CD4-positive, alpha-beta T cell treated with Interferon gamma for 1 hour (primary cell): ENCODE measurements at places on chromosomes 4 and X.
A peak's percentile ranks its signal among the peaks of the same experiment; 100 is the strongest.

DNA sequence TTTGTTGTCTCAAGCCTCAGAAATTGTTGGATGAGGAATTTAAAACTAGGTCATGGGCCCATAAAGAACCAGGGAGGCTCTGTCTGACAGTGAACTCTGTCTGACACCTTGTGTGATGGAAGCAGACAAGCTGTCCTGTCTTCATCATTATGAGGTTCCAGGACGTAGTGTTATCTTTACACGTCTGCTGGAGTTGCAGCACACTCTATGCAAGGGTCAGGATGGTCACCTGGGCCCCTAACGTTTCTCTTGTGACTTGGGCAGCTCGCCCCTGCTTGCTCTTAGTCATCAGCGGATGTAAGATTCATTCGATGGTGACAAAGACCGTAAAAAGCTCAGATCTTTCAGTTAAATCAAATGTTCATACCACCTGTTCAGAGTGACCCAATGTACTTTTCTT, 92.0 kb upstream of the ADGRG2 start:
- no peak for DNase-seq

DNA sequence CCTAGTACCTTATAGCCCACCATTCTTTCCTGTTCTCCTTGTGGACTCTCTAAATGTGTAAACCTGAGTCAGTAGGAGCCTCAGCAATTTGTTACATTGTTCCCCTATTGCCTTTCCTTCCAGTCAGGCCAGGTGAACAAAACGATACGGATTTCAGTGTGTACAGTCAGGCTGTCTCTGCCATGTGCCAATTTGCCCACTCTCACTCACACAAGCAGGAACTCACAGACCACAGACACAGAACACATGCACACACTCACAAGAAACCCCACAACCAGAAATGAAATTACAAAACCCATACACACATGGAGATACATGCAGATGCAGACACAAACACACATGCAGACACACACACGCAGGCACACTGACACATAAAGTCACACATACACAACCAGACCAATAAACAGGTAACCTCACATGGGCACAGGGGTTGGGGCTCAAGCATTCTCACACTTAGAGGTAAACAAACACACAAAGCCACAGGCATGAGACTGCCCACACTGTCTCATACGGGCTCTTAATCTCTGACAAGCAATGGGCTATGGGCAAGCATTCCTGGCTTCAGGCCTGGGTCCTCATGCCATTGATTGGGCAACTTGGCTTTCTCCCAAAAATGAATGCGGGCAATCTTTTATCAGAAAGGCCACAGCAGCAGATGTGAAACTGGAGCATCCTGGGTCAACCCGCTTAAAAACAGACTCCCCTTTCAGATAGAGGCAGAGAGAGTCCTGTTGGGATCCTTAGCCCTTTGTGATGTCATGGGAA, 68.7 kb downstream of the NBDY start:
- DNase-seq = no peak

- DNase-seq = no peak
Observed at GRCh38 chr4:160142579-160142978, 1039.7 kb downstream of the RAPGEF2 start.

GRCh38 chr4:61520166-61520565, 320.0 kb downstream of the ADGRL3 start:
- no peak for DNase-seq

GRCh38 chr4:4772534-4772933, 86.9 kb upstream of the MSX1 start:
- DNase-seq = no peak

- no peak for DNase-seq
Observed at GRCh38 chr4:130187587-130187986, 1091.6 kb downstream of the C4orf33 start.

- no peak for DNase-seq
Observed at GRCh38 chr4:139163806-139164206, 13.2 kb downstream of the ELF2 start.

GRCh38 chrX:38654302-38654701, 93.0 kb downstream of the TSPAN7 start:
- DNase-seq = no peak

DNA sequence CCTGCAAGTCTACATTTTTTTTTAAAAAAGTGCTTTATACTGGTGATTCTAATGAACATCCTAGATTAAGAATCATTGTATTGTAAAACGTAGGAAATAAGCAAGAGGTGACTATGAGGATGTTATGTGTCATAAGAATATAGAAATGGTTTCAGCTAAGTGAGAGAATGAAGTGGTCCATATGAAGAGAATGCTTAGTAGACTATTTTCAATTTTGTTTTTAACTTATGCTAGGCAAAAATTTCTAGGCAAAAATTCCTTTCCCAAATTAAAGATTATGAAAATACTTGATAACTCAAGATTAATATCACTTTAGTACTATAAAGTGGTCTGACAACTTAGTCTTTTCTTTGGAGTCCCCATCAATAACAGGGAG, 825 bp downstream of the DYNLT3 start:
- DNase-seq = no peak

GRCh38 chr4:145720656-145721055, 40.7 kb downstream of the C4orf51 start:
- no peak for DNase-seq

GRCh38 chr4:103786014-103786413, 66.2 kb upstream of the TACR3 start:
- DNase-seq = no peak

DNA sequence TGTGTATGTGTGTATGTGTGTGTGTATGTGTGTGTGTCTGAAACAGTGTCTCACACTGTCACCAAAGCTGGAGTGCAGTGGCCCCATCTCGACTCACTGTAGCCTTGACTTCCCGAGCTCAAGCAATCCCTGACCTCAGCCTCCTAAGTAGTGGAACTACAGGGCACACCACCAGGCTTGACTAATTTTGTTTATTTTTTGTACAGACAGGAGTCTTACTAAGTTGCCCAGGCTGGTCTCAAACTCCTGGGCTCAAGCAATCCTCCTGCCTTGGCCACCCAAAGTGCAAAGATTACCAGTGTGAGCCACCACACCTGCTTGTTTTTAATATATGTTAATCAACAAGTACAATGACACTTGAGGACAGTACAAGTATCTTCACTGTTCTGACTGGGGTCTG, 92.4 kb downstream of the APBB2 start:
- DNase-seq = no peak

DNA sequence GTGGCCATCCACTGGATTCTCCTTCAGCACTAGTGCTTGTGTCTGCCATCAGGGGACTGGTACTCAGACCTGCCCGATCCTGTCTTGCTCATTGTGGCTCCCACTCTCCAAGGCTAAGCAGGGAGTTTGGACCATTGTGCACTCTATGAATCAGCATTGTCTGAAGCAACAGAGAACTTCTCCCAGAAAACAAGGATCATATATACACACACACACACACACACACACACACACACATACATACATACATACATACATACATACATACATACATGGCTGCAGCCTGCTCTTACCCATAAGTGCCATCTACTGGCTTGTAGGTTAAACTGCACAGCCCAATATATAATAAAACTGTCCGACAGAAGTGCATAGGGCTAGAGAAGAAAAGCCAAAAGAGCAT, 345.3 kb upstream of the LCORL start:
- no peak for DNase-seq

- no peak for DNase-seq
Observed at GRCh38 chr4:152936446-152937335, 568 bp downstream of the FHDC1 start.

- no peak for DNase-seq
Observed at GRCh38 chr4:47747211-47747610, 90.7 kb downstream of the CORIN start.

- DNase-seq = no peak
Observed at GRCh38 chr4:119697887-119698393, 69.3 kb upstream of the PDE5A start.

GRCh38 chr4:108933046-108933445, 170.2 kb upstream of the ETNPPL start:
- DNase-seq = no peak

DNA sequence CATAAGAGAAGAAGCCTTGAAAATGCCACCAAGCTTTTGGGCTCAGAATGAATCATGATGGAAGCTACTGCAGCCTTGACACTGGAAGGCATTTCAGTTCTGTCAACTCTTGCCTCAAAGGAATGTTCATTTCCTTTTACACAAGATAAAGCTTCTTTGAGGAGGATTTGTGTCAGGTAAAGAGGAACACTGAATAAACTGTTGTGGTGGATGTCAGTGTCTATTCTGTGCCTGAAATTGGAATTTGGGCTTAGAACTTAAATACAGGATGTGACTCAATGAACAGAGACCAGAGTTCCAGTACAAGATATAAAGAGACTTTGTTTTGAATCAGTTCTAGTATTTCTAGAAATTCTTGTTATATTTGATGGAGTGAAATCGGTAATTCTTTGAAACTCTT, 313.2 kb downstream of the PACRGL start:
- no peak for DNase-seq

DNA sequence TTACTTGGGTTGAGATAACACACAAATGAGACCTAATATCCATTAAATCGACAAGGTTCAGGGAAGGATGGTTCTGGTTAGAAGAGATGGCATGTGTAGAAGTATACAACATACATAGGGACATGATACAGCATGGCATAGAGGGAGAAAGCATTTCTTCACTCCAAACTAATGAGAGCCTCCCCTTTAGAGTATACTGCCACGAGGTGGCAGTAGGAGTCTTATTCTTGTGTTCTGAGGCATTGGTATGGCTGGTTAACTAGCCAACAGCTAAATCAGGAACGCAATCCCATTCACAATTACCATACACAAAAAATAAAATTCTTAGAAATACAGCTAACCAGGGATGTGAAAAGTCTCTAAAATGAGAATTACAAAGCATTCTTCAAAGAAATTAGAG, 29.1 kb upstream of the TRO start:
- DNase-seq = peak; percentile 13

DNA sequence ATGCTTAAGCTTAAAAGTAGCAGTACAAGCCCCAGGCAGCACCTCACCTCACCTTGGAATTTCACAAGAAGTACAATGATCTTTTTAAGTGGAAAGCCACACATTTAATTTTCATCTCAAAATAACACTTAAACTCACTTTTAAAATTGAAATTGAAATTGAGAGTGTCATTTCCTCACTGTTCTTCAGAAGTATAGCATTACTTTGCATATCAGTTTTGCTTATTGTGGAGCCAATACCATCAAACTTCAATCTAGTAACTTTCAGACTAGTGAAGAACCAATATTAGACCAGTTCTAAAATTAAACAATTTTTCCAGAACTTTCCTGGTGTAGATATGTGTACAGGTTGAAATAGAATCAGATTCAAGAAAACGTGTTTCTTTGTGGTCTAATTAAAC, 242.4 kb downstream of the NDST4 start:
- DNase-seq = no peak

GRCh38 chr4:72987741-72988729, 81.5 kb downstream of the COX18 start:
- no peak for DNase-seq

DNA sequence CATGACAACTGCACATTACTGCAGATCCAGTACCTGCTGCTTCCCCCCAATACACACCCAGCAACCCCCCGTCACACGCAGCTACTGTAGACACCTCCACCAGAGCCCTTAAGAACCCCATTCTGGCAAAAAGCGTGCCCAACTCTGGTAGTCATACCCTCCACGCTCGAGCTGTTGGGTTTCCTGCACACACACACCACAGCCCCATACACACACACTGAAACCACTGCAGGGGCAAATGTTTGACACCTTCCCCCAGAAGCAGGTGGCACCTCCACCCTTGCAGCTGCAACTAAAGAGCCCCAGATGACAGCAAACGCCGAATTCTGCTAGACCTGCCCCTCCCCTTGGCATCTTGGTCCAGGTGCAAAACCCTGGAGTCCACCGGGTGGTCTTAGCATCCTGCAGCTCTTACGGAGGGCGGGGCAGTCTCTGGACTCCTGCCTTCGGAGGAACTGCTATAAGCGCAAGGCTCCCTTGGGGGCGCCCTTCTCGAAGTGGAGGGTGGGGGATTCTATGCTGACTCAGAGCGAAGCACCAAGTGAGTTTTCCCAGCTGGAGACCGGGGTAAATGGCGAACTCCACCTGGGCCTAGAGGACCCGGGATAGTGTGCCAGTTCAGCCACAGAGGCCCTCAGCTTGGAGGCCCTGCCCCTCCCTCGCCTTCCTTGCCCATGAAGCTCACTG, 1.5 kb downstream of the FRMPD3 start:
- DNase-seq = peak; percentile 35

GRCh38 chr4:15955670-15956069, 7.3 kb downstream of the FGFBP2 start:
- no peak for DNase-seq

DNA sequence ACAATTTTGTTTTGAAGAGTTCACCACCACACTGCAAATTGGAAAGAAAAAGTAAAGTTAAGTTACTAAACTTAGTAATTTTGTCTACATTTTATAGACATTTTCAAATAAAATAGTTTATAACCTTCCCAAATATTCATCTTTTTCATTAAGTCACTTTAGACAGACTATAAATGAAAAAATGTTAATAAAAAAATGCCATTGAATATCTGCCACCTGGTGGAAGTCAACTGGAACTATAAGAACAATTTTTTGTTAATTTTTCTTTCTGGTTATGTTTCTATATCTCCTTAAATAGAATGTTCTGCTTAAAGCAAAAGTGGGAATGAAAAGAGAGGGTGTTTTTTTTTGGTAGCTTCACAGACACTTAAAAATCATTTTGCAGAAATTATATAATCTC, 534.4 kb upstream of the PCDH10 start:
- no peak for DNase-seq
